ENCODE measurements at places on chromosomes 4 and X. TPM values are rescaled to one million over a fixed set of nuclear protein-coding genes. Genes with fewer than 3 reads are reported as not detected.

The NPFFR2 gene
- not detected for total RNA-seq

DNA sequence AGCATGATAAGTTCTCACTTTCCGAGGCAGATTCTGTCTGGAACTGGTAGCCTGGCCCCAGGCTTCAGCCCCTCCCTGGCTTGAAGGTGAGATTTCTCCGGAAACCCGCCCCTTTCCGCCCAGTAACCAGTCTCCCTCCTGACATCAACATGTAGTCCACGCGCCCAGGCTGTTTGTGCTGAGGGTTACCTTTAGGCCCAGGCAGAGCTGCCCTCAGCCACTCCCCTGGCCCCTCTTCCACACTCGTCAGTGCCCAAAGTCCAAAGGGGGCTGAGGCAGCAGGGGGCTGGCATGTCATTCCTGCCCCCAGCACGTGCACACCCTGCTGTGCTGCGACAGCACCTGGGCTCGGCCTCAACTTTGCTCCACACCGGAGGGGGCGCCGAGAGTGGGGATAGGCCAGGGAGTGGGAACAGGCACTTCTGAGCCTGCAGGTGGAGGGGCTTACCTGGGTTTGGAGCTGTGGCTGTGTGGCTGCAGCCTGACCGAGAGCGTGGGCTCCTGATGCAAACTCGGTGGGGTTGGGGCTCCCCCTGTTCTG, 69.5 kb upstream of the ANK2 start:
- no peak for DNase-seq

GRCh38 chrX:17040711-17041110, 94.3 kb downstream of the REPS2 start:
- DNase-seq = no peak

- DNase-seq = no peak
Observed at GRCh38 chr4:41600243-41600912, 62.4 kb downstream of the LIMCH1 start.

GRCh38 chr4:147453561-147454141, 27.2 kb upstream of the EDNRA start:
- DNase-seq = no peak

The GYPA gene
- total RNA-seq = not detected

- no peak for DNase-seq
Observed at GRCh38 chr4:60201052-60201673, 999.0 kb upstream of the ADGRL3 start.

- no peak for DNase-seq
Observed at GRCh38 chrX:153638436-153639176, 8.4 kb upstream of the DUSP9 start.

- no peak for DNase-seq
Observed at GRCh38 chr4:13928214-13928613, 300.7 kb upstream of the BOD1L1 start.

The HS6ST2 gene
- not detected for total RNA-seq

DNA sequence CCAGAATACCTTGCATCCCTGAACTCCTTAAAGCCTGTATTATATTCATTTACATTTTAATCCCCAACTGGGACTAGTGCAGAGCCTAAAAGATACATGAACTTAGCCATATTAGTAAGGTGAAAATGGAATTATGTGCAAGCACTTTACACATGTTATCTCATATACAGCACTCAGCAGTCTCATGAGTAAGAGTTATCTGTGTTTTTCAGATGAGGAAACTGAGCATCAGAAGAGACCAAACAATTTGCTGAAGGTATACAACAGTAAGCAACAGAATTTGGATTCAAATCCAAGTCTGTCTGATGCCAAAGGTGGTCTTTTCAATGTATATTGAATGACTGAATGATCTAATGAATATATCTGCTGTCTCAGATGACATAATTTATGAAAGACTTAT, 12.3 kb downstream of the ATP7A start:
- no peak for DNase-seq

DNA sequence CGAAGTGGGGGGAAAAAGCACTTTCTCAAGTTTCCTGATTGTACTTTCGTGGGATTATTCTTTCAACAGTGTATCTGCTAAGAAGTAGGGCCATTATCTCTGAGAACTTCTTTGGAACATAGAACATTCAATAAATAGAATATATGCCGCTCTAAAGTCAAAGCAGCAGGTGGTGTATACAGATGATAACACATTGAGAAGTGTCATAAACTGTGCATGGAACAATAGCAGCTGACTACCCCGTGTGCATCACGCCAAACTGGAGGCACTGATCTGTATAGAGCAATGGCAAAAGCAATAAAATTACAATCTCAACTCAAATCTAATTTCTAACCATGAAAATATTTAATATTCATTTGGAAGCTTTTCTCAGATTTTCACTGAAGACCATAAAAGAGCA, 175.3 kb downstream of the DCTD start:
- DNase-seq = no peak

DNA sequence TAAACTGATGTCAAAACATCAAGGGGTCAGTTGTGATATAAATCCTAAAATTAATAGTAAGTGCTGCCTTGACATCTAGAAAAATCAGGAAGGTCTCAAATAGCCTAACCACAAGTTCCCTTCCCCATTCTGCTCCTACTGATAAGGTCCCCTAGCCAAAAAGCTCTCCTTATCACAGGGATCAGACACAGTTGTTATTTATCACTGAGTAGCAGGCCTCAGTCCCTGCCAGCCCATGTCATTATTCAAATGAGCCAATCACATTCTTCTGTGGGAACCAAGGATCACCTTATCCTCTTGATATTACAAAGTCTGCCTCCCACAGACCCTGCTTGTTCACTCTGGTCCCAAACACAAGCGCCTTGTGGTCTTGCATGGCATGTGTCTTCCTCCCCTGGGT, 23.3 kb upstream of the TMEM255A start:
- no peak for DNase-seq

DNA sequence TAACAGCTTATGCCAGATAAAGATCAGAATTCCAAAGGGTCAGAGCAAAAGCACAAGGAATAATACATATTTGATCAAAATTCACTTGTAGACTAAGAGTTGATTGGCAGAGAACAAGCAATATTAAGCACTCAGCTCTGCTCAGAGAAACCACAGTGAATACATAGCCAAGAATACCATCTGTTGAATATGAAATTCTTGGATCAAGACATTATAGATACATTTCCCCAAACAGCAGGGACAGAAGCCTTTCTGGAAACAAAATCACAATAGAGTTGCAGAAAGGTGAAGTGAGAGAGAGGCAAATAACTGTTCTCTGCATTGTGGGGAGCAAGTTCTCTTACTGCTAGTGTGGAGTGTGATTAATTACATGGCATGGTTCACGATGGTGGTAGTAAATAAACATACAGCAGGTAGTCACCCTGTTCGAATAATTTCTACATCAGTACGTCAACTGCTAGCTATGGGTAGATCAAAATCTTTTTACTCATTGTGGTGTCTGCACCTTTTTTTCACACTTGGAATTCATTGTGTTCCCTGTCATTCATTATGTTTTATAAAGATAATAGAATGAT, 366.7 kb downstream of the PCDH7 start:
- DNase-seq = no peak

The ADH1A gene
- 0.20 TPM for total RNA-seq

The AWAT1 gene
- not detected for total RNA-seq

DNA sequence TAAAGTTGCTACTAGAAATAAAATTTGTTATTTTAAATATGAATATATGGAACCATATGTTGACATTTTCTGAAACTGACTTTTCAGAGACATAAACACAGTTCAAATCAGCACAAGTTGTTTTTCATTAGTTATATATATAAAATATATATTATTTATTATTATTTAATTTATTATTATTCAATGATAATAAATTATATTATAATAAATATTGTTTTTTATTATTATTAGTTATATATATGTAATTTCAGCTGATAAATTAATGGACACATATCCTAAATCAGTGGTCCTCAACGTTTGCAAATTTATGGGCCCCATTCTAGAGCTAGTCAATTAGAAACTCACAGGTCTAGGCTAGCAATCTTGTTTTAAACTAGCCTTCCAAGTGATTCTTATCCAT, 809.3 kb downstream of the C4orf33 start:
- no peak for DNase-seq

GRCh38 chrX:42696536-42697124, 81.3 kb downstream of the PPP1R2C start:
- no peak for DNase-seq

DNA sequence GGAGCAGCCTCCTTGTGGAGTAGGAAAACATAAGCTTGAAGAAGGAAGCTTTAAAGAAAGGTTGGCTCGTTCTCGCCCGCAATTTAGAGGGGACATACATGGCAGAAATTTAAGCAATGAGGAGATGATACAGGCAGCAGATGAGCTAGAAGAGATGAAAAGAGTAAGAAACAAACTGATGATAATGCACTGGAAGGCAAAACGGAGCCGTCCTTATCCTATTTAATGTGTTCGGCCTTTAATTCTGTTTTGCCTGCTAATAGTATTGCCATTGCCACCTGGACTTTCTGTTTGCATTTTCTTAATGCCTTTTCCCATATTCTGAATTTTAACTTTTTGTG, 1.4 kb downstream of the TCEAL1 start:
- no peak for DNase-seq

GRCh38 chr4:25656031-25656430, 380 bp downstream of the SLC34A2 start:
- DNase-seq = no peak

DNA sequence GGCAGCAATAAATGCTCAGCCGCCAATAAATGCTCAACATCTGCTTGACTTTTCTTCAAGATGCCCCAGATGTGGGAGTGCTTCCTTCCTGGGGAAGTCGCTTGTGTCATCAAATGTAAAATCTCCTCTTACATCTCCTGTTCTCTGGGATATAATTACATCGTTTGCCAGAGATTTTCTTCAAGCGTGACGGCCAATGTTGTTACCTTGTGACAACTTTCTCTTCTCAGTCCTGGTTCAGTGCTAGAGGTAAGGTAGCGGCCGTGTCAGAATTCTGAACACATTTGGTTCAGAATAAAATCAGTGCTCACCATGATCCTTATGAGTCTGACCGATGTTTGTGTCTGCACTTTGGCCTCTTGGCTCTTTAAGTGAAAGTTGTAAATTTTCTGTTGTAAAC, 102.5 kb downstream of the ASMT start:
- no peak for DNase-seq

DNA sequence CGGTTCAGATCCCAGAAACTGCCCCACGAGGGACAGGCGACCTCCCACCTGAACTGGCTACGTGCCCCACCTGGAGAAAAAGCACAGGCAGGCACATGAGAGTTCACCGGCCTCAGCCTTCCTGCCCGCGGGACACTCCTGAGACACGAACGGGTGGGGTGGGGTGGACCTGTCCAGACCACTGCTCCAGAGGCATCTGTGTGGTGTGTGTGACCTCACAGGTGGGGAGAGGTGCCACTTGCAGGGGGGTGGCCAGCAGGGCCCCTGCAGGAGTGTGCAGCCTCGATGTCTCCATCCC, 18.5 kb downstream of the NELFA start:
- no peak for DNase-seq

DNA sequence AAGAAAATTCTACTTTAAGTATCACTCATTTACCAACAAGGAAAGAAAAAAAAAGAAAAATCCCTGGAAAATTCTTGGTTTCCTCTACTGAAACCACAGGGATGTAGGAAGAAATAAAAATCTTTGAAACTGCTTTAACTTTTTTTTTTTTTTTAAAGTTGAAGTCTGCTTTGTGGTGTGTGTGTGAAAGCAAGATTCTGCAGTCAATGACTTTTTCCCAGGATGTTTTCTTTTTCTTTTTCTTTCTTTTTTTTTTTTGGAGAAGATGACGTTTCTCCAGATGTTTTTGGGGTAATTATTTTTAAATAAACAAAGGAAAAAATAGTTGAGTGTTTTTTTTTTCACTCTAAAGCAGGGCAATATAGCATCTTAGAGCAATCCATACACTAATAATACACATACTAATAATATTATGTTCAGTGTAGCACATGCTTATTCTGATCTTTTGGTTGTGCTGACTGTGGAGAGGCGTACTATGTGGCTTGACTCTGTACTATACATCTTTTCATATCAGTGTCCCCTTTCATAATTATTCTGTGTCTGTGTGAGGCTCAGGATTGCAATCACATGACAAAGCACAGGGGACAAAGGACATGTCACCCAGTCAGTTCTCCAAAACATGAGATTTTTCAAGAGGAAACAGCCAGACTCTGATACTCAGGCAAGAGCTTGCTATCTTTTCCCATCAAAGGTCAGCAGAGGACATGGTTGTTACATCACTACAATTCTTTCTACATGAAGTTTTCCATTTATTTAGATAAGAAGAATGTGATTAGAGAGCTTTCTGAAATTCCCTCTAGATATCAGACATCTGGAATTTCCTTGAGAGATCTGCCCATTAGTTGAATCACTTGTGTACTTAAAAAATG, 111.0 kb downstream of the PDE5A start:
- DNase-seq = no peak

The TADA2B gene
- 44.8 TPM for total RNA-seq

Data from T-cell (primary cell).